ENCODE measurements at places on chromosomes 1 and 21.

- no peak for DNase-seq
These were observed 41.0 kb upstream of the CD5L start for GRCh38 chr1:157882580-157882979.

- no peak for DNase-seq
These were observed 94.4 kb downstream of the SH3GLB1 start for GRCh38 chr1:86798608-86799291.

DNA sequence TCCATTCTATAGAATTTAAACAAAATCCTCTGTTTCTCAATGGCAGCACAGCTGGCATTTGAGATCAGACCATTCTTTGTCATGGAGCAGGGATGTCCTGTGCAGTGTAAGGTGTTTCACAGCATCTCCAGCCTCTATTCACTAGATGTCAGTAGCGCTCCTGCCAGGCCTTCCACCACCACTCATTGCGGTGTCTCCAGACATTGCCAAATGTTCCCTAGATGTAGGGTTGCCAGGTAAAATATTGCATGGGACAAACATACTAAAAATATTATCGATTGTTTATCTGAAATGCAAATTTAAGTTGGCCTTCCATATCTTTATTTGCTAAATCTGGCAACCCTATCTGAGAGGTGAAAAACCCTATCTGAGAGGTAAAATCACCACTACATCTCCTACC, 11.7 kb downstream of the ITLN2 start:
- DNase-seq = no peak

GRCh38 chr1:157042846-157043245, 2.7 kb downstream of the ARHGEF11 start:
- DNase-seq = no peak
